HL-60 (cell line): ENCODE measurements at places on chromosomes 13 and 19.

- no peak for DNase-seq
Observed at GRCh38 chr13:90824032-90824431, 523.5 kb upstream of the MIR17HG start.

- DNase-seq: no peak
Observed at GRCh38 chr13:25207291-25207810, 35.3 kb upstream of the AMER2 start.

GRCh38 chr19:12947702-12948611 is 2.3 kb downstream of the RAD23A start:
- no peak for DNase-seq

- no peak for DNase-seq
Observed at GRCh38 chr13:57992416-57992815, 360.9 kb downstream of the PCDH17 start.

GRCh38 chr13:21005193-21005592 is 56.2 kb downstream of the LATS2 start:
- DNase-seq: no peak

- no peak for DNase-seq
Observed at GRCh38 chr19:49114630-49115363, 627 bp downstream of the LIN7B start.

GRCh38 chr13:42836930-42837690 is 55.7 kb downstream of the FAM216B start:
- no peak for DNase-seq

DNA sequence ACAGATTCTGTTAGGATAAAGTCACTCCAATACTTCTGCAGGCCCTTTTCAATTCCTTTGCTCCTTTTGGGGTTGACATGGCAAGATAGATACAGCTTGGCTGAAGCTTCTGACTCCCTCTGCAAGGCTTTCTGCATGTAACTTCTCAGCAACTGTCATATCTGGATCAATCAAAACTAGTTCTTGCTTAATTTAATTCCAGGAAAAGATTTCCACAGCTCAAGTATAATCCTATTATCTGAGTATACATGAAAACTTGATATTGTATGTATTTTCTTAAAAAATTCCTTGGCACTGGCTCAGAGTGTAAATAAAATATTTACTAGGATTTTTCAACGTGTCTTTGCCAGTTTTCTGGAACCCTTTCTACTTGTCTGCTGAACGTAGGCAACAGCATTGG is 109.6 kb downstream of the STARD13 start:
- DNase-seq: no peak
